ENCODE measurements at places on chromosomes 4 and X.

- no peak for DNase-seq
These were observed 39.7 kb downstream of the ENPEP start for GRCh38 chr4:110515676-110516075.

- no peak for DNase-seq
These were observed 160.8 kb upstream of the STK26 start for GRCh38 chrX:131862321-131862720.

- peak; percentile 44 for DNase-seq
These were observed 225.9 kb upstream of the CASK start for GRCh38 chrX:42149281-42149680.

GRCh38 chr4:7518871-7519637 lies 84.3 kb upstream of the PSAPL1 start:
- DNase-seq, result no peak

GRCh38 chr4:78984593-78984992 lies 45.4 kb upstream of the PAQR3 start:
- no peak for DNase-seq

DNA sequence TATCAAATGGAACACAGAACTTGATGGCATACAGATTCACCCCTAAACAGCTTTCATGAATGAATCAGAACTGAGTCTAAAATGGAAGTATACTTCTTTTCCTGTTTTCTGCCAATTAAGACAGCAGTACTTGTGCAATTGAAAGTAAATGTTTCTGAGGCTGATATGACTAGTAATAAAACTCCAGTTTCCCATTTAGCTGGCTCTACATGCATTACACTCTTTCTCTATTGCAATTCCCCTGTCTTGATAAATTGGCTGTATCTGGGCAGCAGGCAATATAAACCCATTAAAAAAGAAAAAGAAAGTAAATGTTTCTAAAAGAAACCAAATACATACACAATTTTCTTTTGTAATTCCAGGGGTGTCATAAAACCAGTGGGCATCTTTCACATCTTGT lies 4.6 kb downstream of the NOA1 start:
- no peak for DNase-seq

GRCh38 chr4:120025516-120025915 lies 41.1 kb downstream of the MAD2L1 start:
- no peak for DNase-seq

DNA sequence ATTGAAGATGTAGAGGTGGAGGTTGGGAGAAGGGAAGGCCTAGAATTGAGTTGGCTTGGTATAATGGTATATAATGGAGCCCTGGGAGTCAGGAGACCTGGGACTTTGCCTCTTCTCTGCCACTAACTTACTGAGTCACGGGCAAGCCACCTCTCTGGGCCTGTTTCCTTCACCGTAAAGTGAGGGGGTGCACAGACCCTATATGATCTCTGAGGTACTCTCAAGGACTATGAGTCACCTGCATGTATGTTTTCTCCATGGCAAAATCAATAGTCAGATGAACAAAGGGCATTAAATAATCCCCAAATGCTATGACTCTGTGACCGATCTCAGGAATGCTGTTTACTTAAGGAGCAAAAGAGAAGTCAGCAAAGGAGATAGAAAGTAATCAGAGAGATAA lies 5.1 kb downstream of the P2RY4 start:
- DNase-seq, result no peak

DNA sequence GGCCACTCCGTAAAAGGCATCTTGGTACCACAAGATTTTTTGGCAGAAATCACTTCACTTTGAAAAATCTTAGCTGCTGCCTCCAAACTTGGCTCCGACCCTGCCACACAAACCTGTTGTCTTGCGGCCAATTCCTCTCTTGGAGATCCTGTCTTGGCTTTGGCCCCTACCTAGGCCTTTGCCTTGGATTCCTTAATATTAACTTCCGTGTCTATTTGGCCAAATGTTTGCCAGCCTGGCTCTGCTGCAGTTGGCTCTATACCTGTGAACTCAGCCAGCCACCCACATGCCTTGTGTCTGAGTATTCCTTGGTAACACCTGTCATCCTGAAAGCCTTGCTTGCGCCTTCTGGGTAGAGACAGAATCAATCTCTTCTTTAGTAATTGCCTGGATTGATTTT lies 12.5 kb downstream of the GRXCR1 start:
- no peak for DNase-seq

- DNase-seq, result peak; percentile 6
These were observed 3.7 kb upstream of the GPR82 start for GRCh38 chrX:41720125-41720779.

- DNase-seq, result no peak
These were observed 67.6 kb upstream of the GPR101 start for GRCh38 chrX:137101273-137101990.

- DNase-seq, result peak; percentile 13
These were observed 444.9 kb downstream of the RAPGEF2 start for GRCh38 chr4:159547645-159548308.

- DNase-seq, result no peak
These were observed 5.2 kb upstream of the NAP1L5 start for GRCh38 chr4:88702782-88703181.

- DNase-seq, result peak; percentile 63
These were observed 16.3 kb downstream of the KLF8 start for GRCh38 chrX:56248492-56248891.

DNA sequence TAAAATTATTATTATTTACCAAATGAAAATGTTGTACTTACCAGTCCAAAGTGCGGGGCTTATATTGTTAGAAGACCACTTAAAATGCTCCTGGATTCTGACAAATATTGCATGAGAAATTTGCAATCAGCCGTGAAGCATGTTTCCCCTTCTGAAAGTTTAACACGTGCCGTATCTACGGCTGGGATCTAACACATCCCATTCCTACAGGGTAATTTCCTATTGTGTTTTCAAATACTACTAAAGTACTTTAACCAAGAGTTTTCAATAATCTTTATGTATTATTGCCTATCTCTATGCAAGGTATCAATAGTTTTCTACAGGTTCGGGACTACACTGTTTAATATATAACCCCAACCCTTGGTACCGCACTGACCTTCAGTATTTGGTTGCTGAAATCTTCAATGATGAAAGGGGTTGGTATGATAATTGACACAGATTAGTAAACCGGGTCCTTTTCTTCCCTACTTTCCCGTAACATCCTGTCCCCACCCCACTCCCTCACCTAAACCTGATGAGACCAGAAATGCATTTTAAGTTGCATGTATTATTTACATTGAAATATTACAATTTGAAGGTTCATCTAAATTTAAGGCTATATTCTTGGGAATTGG lies 795 bp upstream of the BRWD3 start:
- DNase-seq, result no peak

DNA sequence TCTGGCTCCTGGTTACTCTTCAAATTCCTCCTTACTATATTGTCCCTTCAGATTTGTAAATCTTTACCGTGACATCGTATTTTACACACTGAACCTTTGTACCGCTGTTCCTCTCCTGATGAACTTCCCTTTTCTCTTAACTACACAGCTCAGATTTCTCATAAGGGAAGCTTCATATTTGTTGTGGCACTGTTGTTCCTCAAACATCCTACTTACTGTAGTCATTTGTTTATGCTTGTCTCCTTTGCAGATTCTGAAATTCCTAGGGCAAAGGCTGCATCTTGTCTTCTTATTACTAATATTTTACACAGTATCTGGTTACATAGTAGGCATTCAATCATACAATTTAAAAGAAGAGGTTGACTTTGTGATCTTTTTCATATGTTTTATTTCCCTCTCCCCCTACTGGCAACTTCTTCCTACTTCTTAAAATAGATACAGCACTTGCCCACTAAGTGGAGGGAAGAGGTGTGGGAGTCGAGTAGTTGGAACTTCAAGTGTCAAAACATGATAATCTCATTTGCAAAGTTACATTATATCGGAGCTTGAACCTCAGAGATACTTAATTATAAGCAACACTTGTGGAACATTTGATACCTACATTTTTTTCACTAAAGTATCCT lies 50.0 kb downstream of the TET2 start:
- DNase-seq, result no peak

- DNase-seq, result no peak
These were observed 89.8 kb upstream of the ETNPPL start for GRCh38 chr4:108852691-108853090.

DNA sequence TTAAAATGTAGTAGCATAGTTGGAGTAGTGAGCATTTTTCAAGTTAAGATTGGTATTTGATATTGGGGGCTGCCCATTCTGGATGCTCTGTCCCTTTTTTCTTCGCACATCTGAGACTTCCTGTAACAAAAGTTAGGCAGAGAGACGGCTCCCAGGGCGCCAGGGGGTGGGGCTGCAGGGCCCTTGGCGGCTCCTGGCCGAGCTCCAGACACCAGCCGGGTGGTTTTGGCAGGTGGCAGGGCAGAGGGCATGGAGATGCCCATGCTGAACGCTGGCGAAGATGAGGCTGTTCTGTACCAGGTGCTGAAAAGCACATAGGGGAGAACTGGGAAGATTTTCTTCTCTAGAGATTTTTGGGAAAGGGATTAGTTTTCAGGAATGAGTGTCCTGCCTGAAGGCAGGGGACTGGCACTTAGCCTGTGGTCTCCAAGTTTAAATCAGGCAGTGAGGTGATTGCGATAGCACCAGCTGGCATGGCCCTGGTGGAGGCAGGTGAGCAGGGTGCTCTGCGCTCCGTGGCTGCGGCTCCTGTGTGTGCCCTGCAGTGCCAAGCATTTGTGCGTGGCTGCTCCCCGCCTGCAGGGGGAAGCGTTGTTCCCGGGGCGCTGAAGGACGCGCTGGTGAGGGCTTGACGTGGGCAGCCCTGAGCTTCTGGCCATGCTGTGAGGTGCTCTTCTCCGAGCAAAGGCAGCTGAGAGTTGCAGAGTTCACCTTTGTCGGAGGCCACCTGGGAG lies 23.6 kb upstream of the HGFAC start:
- DNase-seq, result no peak

All from fibroblast of pulmonary artery (primary cell).